ENCODE measurements at places on chromosomes 7 and 10. TPM values are rescaled to one million over a fixed set of nuclear protein-coding genes. Genes with fewer than 3 reads are reported as not detected.

GRCh38 chr10:239109-239508, 103.9 kb downstream of the ZMYND11 start:
- no peak for DNase-seq

DNA sequence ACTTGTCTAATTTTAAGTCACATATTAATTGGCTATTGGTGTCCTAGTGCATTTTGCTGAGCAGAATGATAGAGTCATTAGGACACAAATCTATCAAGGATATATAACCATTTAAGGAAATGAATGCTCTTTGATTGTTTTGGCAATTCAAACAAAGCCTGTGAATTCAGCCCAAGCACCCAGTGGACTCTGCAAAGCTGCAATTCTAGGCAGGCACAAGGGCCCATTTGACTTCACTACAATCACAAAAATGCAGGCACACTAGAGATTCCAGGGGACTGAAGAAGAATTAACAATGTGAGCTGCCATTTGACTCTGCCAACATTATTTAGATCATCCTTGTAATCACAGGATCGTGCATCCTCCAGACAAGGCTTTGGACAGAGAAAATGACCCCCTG, 544.2 kb upstream of the PHF14 start:
- DNase-seq: no peak

GRCh38 chr7:143415742-143416397, 7.2 kb upstream of the EPHA1 start:
- no peak for DNase-seq

- no peak for DNase-seq
These were observed 33.8 kb downstream of the IL15RA start for GRCh38 chr10:5943536-5943935.

DNA sequence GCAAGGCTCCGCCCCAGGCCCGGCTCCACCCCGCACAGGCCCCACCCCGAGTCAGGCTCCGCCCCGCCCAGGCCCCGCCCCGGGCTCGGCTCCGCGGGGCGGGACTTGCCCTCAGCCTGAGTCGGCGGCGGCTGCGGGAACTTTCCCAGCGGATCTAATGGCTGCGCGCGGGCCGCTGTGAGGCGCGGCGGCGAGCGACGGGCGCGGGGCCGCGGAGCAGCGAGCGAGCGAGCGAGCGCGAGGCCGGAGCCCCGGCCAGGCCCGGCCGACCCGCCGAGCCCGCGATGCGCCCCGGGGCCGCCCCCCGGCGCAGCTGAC, at the start of gene INPP5A:
Gene INPP5A, plus strand, starts transcription at position 104 of the 318 bp plus-strand sequence. CDS start 310 bp downstream, outside the sequence.
- no peak for DNase-seq

DNA sequence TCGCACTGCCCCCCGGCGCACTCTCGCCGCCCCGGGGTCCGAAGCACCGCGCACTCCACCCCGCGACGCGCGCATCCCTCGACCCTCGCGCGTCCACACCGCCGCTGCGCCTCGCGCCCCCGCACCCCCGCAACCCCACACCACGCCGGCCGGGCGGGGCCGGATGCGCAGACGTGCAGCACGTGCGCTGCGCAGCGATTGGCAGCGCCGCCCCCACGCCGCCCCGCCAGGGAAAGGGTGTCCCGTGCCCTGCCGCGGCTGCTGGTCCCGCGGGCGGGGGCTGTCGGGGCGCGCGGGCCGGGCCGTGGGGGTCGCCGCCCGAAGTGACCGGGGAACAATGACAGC, 53.7 kb upstream of the KDM7A start:
- peak; percentile 71 for DNase-seq

DNA sequence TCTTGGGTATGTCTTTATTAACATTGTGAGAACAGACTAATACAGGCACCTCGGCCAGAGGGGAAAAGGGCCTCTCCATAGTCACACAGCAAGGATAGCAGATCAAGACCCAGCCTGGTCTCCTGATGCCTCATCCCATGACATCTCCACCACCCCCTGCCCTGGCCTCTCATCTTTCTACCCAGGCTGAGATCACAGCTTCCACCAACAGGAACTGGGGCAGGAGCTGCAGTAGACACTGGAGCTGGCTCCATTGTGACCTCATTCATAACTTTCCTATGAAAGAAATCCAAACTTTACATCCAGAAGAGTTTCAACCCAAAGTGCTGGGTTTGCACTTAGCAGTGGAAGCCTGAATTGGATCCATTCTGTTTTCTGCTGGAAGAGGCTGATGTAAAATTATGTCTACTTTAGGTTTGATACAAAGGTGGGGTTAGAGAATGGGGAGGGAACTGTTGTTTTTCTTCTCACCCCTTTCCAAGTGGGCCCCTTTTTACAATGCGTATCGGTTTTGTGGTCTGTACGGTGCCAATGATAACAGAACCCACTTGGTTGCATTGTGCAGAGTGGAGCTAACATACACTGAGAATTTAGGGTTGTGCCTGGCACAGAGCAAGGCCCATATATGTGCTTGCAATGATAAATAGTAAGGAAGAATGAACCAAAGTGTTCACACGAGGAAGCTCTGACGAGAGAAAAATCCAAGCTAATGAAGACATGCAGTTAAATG, 28.6 kb upstream of the INSIG1 start:
- no peak for DNase-seq

GRCh38 chr7:114478384-114478783, 63.8 kb downstream of the FOXP2 start:
- DNase-seq: no peak

DNA sequence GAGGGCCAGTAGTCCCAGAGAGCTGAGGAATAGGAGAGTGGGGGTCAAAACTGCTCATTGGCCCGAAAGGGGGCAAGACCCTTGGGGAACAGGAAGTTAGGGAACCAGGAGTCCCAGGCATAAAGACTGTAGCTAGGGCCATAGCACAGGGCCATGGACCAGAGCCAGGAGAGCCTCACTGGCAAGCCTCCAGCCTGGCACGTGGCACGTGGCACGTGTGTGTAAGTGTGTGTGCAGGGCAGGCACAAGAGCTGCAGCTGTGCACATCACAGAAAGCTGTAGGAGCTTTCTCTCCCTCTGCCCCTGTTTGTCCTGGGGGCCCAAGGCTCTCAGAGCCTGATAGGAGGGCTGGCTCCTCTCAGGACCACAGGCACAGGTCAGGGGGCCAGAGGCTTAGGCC, 47.8 kb upstream of the SLF2 start:
- DNase-seq: no peak

DNA sequence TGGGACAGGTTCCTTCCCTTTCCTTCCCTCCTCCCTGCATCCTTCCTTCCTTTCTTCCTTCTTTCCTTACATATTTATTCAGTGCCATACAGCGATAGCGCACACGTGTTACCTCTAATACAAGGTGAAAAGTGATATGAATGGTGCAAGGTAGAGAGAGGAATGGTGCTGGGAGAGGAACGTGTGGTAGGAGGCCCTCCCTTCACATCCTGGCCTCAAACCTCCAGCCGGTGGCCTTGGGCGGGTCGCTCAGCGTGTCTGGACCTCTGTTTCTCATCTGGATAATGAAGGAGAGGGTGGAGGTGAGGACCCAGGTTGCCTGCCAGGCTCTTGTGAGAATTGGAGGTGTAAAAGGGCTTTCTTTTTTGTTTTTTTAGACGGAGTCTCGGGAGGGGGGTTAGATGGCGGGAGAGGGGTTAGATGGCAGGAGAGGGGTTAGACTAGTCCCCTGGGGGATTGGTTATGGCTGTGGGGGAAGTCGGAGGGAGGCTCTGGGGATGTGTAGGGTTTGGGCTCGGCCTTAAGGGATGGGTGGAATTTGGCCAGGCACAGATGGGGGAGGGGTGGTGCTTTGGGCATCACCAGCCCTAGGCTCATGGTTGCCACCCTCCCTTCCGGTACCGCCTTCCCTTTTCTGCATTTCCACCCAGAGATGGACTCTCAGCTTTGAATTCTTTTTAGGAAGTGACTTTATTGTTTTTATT, 14.9 kb downstream of the CHST3 start:
- no peak for DNase-seq

The DNAJB6 gene
- total RNA-seq: 343 TPM

The PLCE1 gene
- not detected for total RNA-seq

The AGR3 gene
- not detected for total RNA-seq

The CRPPA gene
- total RNA-seq: 4.7 TPM

The AIMP2 gene
- 8.1 TPM for total RNA-seq

The ZPBP gene
- total RNA-seq: not detected

The SPDYE16 gene
- total RNA-seq: not detected

The AUTS2 gene
- total RNA-seq: 197 TPM

The TUBB8 gene
- total RNA-seq: not detected

The PRF1 gene
- total RNA-seq: 1,641 TPM

The HK1 gene
- 69.5 TPM for total RNA-seq

The LEP gene
- not detected for total RNA-seq

All from natural killer cell (primary cell).